ENCODE measurements at places on chromosomes 13 and 19. TPM values are rescaled to one million over a fixed set of nuclear protein-coding genes. Genes with fewer than 3 reads are reported as not detected.

CLEC4M gene
- total RNA-seq, result 12.8 TPM

ALOX5AP gene
- total RNA-seq, result 2.5 TPM

SRRM5 gene
- total RNA-seq, result 0.09 TPM

ZSCAN4 gene
- total RNA-seq, result not detected

TEX29 gene
- total RNA-seq, result not detected

SMIM24 gene
- total RNA-seq, result 4.6 TPM

DNA sequence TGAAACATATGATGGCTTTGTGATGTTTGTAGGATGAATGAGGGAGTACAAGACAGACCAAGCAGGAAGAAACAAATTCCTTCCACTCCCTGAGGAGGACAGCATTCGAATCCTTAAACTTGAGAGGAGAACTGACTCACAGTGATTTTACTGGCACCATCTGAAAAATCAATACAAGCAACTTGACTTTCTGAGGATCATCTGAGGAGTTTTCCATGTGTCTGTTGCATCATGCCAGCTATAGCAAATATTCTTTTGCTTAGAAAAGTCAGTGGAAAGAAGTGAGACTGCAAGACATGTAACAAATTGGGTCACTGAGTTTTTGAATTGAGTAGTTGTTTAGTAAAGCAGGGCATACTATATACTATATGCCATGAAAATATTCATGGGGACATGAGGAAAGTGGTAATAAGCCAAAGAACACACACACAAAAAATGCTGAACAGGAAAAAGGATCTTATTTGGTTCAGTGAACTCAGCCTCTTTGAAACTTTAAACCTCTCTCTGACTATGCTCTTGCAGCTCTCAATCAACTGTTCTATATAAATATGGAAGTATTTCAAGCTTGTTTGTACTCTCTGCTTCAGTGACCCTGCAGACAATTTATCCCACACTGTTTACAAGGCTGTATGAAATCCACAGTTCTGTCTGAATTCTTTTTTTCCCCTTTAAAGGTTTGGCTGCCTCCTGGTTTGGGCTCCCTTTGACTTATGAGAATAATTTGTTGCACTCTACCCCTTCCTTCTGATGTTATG, 35.5 kb downstream of the SERTM1 start:
- no peaks in the 10 kb centered on the region for H3K27me3 ChIP-seq
- DNase-seq, result no peak
- H3K36me3 ChIP-seq, result no peaks in the 10 kb centered on the region
- no peaks in the 10 kb centered on the region for H3K4me1 ChIP-seq

DNA sequence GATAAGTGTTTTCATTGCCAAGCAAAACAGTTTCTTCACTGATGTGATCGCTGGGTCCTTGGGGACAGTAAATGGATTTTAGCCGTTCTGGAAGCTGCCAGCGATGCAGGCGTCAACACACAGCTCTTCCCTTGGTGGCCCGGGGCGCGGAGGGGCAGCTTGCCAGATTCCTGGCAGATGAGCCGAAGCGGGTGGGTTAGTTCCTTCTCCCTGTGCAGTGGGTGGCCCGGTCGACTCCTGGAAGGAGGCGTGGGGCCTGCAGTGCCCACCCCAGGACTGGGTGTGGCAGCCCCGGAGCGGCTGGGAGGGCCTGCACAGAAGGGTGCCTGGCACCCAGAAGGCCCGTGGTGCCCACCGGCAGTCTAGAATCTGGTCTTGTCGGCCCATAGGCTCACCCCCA, 69.0 kb downstream of the KDM4B start:
- H3K4me1 ChIP-seq, result no peaks in the 10 kb centered on the region
- no peak overlapping the region for H3K27ac ChIP-seq
- no peaks in the 10 kb centered on the region for H3K27me3 ChIP-seq
- DNase-seq, result no peak

- no peaks in the 10 kb centered on the region for H3K4me1 ChIP-seq
- H3K27me3 ChIP-seq, result no peaks in the 10 kb centered on the region
- H3K4me3 ChIP-seq, result no peak overlapping the region
- no peaks in the 10 kb centered on the region for H3K36me3 ChIP-seq
- DNase-seq, result peak; percentile 62
These were observed 220.9 kb downstream of the FOXO1 start for GRCh38 chr13:40445557-40445990.

- no peaks in the 10 kb centered on the region for H3K27me3 ChIP-seq
- no peak overlapping the region for H3K4me3 ChIP-seq
- no peak for DNase-seq
- no peaks in the 10 kb centered on the region for H3K36me3 ChIP-seq
- peaks cover 8% of the 10 kb centered on the region for H3K4me1 ChIP-seq
These were observed 7.5 kb downstream of the SUGP2 start for GRCh38 chr19:19025861-19026260.

GRCh38 chr13:25507841-25508240, 136.1 kb downstream of the ATP8A2 start:
- no peaks in the 10 kb centered on the region for H3K4me1 ChIP-seq
- no peak overlapping the region for H3K27ac ChIP-seq
- no peaks in the 10 kb centered on the region for H3K27me3 ChIP-seq
- DNase-seq, result no peak
- no peaks in the 10 kb centered on the region for H3K36me3 ChIP-seq
- H3K4me3 ChIP-seq, result no peak overlapping the region

DNA sequence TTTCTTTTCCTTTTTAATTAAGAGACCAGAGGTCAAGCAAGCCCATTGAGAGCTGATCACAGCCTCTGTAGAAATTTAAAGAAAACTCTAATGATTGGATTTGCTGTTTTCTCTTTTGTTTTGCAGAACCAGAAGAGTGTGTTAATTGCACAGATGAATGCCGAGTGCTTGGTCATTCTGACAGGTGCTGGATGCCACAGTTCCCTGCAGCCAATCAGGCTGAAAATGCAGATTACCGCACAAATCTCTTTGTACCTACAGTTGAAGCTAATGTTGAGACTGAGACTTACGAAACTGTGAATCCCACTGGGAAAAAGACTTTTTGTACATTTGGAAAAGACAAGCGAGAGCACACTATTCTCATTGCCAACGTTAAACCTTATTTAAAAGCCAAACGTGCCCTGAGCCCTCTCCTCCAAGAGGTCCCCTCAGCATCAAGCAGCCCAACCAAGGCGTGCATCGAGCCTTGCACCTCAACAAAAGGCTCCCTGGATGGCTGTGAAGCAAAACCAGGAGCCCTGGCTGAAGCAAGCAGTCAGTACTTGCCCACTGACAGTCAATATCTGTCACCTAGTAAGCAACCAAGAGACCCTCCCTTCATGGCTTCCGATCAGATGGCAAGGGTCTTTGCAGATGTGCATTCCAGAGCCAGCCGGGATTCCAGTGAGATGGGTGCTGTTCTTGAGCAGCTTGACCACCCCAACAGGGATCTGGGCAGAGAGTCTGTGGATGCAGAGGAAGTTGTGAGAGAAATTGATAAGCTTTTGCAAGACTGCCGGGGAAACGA, 93.1 kb downstream of the PCDH17 start:
- H3K4me3 ChIP-seq, result no peak overlapping the region
- H3K4me1 ChIP-seq, result no peaks in the 10 kb centered on the region
- H3K27me3 ChIP-seq, result no peaks in the 10 kb centered on the region
- no peaks in the 10 kb centered on the region for H3K36me3 ChIP-seq
- DNase-seq, result no peak

DNA sequence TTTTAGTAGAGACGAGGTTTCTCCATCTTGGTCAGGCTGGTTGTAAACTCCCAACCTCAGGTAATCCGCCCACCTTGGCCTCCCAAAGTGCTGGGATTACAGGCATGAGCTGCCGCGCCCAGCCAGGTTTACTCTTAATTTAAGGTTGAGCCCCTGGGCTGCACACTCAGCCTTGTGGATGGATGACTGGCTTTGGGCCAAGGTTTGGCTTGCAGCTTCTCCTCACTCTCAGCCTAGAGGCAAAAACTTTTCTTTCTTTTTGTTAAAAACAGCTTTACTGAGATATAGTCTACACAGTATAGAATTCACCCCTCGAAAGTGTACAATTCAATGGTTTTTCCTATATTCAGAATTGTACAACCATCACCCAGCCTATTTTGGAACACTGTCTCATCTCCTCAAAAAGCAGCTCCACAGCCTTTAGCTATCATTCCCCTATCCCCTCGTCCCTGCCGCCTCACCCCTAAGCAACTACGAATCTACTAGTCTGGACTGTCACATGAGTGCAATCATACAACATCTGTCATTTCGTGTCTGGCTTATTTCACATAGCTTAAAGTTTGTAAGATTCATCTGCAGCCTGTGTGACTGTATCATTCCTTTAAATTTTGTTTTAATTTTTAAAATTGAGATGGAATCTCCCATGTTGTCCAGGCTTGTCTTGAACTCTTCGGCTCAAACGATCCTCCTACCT, 14.5 kb upstream of the TSPAN16 start:
- H3K27me3 ChIP-seq, result no peaks in the 10 kb centered on the region
- H3K4me3 ChIP-seq, result no peak overlapping the region
- no peak overlapping the region for H3K27ac ChIP-seq
- H3K36me3 ChIP-seq, result no peaks in the 10 kb centered on the region
- DNase-seq, result no peak

- no peaks in the 10 kb centered on the region for H3K36me3 ChIP-seq
- DNase-seq, result no peak
- peaks cover 4% of the 10 kb centered on the region for H3K4me1 ChIP-seq
- no peak overlapping the region for H3K27ac ChIP-seq
- H3K4me3 ChIP-seq, result no peak overlapping the region
- H3K27me3 ChIP-seq, result no peaks in the 10 kb centered on the region
These were observed 4.7 kb downstream of the ZNF317 start for GRCh38 chr19:9144920-9145319.

DNA sequence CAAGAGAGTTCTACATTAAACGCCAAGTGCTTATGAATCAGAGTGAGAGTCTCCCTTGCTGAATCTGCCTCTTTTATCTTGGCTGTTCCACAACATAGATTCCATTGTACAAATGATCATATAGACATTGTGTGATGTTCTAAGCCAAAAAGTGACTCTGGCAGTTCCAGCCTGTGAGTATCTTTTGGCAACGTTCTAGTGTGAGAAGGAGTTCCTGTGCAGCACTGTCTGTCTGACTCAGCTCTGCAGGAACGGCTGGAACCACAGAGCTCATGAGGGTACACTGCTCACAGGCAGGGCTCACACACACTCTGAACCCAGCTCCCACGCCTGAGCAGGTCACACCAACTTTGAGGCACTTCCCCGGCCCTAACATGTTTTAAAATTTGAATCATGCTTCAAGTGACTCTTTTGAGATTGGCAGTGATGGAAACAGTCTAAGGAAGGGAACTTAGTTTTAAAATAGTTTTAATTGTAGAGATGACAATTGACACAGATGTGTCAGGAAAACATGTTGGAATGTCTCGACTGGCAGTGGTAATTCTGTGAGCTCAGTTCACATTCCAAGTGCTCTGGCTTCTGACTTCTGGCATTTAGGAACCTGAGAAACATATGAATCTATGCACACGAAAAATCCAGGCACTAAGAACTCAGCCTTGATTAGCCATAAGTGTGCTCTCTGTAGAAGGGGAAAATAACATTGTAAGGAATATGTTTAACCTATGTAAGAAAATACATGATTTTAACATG, 272.0 kb downstream of the UQCRFS1 start:
- no peaks in the 10 kb centered on the region for H3K4me1 ChIP-seq
- no peak for DNase-seq

- no peaks in the 10 kb centered on the region for H3K4me1 ChIP-seq
- no peaks in the 10 kb centered on the region for H3K36me3 ChIP-seq
- no peaks in the 10 kb centered on the region for H3K27me3 ChIP-seq
- H3K27ac ChIP-seq, result no peak overlapping the region
- no peak for DNase-seq
These were observed 10.3 kb downstream of the SCEL start for GRCh38 chr13:77545626-77546412.

- H3K4me3 ChIP-seq, result no peak overlapping the region
- no peaks in the 10 kb centered on the region for H3K36me3 ChIP-seq
- DNase-seq, result no peak
- H3K27me3 ChIP-seq, result no peaks in the 10 kb centered on the region
- no peaks in the 10 kb centered on the region for H3K4me1 ChIP-seq
- H3K27ac ChIP-seq, result no peak overlapping the region
These were observed 3.3 kb downstream of the ZIM3 start for GRCh38 chr19:57141699-57142098.

GRCh38 chr19:4817467-4818277, 13.8 kb downstream of the TICAM1 start:
- no peak for DNase-seq
- no peaks in the 10 kb centered on the region for H3K4me1 ChIP-seq
- H3K27me3 ChIP-seq, result no peaks in the 10 kb centered on the region
- H3K36me3 ChIP-seq, result peaks cover 19% of the 10 kb centered on the region
- H3K27ac ChIP-seq, result no peak overlapping the region
- no peak overlapping the region for H3K4me3 ChIP-seq

GRCh38 chr13:66349966-66350365, 880.2 kb downstream of the PCDH9 start:
- H3K4me3 ChIP-seq, result no peak overlapping the region
- no peaks in the 10 kb centered on the region for H3K36me3 ChIP-seq
- no peaks in the 10 kb centered on the region for H3K4me1 ChIP-seq
- H3K27ac ChIP-seq, result no peak overlapping the region

DNA sequence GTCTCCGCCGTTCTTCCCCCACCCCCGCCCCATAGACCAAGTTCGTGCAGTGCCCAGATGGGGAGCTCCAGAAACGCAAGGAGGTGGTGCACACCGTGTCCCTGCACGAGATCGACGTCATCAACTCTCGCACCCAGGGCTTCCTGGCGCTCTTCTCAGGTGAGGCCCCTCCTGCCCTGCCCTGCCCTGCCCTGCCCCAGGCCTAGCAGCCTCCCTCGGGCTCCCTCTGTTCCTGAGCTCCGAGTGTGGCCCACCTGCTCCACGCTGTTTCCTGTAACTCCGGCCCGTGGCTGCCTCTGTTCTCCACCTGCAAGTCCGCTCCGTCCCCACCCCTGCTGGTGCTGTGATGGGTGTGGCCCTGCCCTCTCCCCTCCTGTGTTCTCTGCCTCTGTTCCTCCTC, 6.4 kb downstream of the LHB start:
- no peak overlapping the region for H3K27ac ChIP-seq
- no peak overlapping the region for H3K4me3 ChIP-seq
- no peak for DNase-seq
- H3K27me3 ChIP-seq, result no peaks in the 10 kb centered on the region
- no peaks in the 10 kb centered on the region for H3K36me3 ChIP-seq
- H3K4me1 ChIP-seq, result no peaks in the 10 kb centered on the region

GRCh38 chr19:45442778-45443461, 19.2 kb upstream of the ERCC1 start:
- H3K4me3 ChIP-seq, result peak overlapping the region; percentile 35
- H3K27me3 ChIP-seq, result no peaks in the 10 kb centered on the region
- H3K27ac ChIP-seq, result peak overlapping the region; percentile 64
- no peaks in the 10 kb centered on the region for H3K36me3 ChIP-seq
- peaks cover 4% of the 10 kb centered on the region for H3K4me1 ChIP-seq

DNA sequence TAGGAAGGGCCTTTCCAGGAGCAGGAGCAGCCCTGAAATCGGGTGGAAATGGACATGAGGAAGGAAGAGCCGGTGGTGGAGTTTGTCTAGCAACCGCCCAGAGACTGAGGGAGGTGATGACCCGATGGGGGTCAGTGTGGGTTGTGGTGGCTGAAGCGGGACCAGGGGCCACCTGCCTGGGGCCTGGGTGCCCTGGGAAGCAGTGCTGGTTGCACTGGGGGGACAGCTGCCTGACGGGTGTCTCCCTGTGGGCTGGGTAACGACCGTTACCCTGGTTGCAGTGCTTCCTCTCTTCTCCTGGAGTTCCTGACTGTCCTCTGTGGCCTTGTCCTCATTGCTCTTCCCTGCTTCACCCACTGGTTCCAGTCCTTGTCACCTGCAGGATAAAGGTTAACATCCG, 13.0 kb downstream of the ZNF536 start:
- no peaks in the 10 kb centered on the region for H3K4me1 ChIP-seq
- H3K4me3 ChIP-seq, result no peak overlapping the region
- H3K27me3 ChIP-seq, result no peaks in the 10 kb centered on the region
- no peaks in the 10 kb centered on the region for H3K36me3 ChIP-seq
- H3K27ac ChIP-seq, result no peak overlapping the region

Measured in right lobe of liver (tissue), 6 donors.